ENCODE measurements at places on chromosomes 2 and 18.

- no peak for DNase-seq
These were observed 9.5 kb downstream of the ITGA6 start for GRCh38 chr2:172436889-172437288.

DNA sequence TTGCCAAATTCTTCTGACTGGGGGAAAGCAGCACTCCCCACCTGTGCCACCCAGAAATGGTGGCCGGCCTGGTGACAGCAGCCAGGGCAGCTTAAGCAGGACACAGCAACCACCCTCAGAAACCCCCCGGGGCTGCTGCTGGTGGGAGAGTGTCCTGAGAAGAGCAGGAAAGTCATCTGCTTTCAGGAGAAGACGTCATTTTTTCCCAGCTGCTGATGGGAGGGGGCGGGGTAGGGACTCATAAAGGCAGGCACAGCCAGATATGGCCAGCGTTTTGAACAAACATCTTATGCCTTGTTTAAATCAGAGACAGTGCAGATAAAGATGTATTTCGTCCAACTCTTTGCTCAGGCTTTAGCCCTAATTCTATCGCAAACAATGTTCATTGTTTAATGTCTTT lies 139.5 kb downstream of the LRRC30 start:
- DNase-seq, result no peak

GRCh38 chr2:96552315-96553175 lies 16.0 kb downstream of the ARID5A start:
- no peak for DNase-seq

- DNase-seq, result no peak
These were observed 186.2 kb downstream of the SNTG2 start for GRCh38 chr2:1136846-1137245.

GRCh38 chr2:81872006-81872405 lies 1567.5 kb upstream of the LRRTM1 start:
- DNase-seq, result no peak

- DNase-seq, result no peak
These were observed 19.1 kb downstream of the CHRNA1 start for GRCh38 chr2:174745142-174745541.

DNA sequence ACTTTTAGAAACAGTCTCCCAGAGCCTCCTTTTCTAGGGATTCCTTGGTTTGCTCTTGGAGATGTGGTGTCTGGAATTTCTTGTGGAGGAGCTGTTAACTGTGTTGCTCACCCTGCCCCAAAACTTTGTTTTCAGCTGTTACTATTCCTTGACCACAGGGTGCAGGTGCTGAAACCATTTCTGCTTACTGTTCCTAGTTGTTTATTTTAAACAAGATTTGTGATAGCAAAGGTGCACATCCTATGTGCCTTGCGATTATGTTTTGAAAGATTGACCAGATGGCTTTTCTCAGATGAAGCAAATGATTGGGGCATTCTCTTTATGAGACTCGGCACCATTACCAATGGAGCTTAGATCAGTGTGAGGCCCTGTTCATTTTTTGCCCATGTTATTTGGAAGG lies 111.2 kb downstream of the RAB3GAP1 start:
- DNase-seq, result no peak

GRCh38 chr2:188450732-188451483 lies 159.2 kb downstream of the GULP1 start:
- DNase-seq, result no peak

- DNase-seq, result no peak
These were observed 106.3 kb downstream of the TTN start for GRCh38 chr2:178700922-178701342.

DNA sequence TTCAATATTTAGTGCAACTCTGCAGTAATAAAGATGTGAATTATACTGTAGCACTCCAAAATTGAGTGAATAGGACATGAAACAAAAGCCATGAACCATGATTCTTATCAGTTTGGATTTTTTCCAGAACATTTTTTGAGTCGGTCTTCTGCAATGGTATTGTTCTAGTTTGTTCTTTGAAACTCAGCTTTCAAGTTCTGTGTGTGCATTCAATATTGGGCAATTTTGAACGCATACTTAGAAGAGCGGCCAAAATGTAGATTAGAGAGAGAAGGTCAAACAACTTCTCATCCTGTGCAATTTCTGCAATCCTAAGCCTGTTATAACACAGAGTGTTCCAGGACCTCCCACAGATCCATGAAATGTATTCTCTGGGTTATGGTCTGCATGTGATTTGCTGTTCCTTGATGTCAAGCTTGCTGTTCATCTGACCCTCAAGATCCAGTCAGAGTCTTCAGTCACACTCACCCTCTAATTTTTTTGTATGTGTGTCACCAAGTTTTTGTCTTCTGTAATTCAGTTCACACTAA lies 48.3 kb downstream of the TSPYL6 start:
- DNase-seq, result no peak

Measured in T-cell (primary cell).